ENCODE measurements at places on chromosomes 7 and 10.

DNA sequence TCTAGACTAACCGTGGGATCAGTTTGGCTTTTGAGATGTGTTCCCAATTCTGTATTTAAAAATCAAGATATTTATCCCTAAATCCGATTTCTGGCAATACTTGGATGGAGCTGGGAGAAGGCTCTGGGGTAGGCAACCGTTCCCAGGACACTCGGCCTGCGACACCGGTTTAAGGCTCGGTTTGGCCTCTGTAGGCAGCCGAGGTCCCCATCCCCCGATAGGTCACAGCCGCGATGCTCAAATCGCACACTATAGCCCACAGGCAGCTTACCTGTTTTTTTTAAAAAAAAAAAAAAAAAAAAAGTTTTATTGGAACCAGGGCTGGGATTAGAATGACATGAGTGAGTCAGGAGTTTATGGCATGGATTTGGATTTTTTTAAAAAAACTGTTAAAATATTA lies 729 bp upstream of the TAF3 start:
- no peak for DNase-seq

- no peak for DNase-seq
Observed at GRCh38 chr10:21157664-21158063, 260.6 kb upstream of the NEBL start.

DNA sequence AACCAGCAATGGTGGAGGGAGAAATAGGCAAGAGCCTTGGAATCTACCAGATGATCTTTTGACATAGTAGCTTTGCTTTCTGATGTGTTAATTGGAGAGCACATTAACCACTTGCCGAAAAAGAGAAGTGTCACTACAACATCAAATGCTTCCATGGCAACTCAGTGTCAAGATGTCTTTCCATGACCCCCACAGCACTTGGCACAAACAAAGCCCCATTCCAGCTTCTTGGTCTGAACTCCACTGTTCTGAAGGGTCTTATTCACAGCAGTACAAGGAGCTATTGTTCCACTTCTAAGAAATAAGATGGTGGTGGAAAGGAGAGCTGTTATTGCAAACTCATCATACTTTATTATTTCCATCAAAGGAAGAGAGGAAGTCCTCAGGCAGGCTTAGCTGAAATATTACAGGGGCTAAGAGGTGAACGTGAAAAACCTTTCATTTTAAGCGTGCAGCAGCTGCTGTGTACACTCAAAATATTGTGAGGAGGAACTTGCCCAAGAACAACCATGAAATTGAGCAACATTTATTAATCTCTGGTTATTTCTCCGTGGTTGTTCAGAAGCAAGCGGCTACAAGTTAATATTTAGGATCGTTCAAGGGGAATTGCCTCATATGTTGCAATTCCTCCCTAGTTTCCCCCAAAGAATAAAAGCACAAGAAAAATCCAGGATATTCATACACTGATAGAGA lies 354.8 kb upstream of the CELF2 start:
- no peak for DNase-seq

GRCh38 chr10:122532601-122533296 lies 27.8 kb upstream of the DMBT1 start:
- DNase-seq: no peak

- DNase-seq: no peak
Observed at GRCh38 chr7:88115258-88115796, 104.5 kb downstream of the SRI start.
